Left lobe of liver (tissue), 2 donors: ENCODE measurements at places on chromosomes 11 and 22. TPM values are rescaled to one million over a fixed set of nuclear protein-coding genes. Genes with fewer than 3 reads are reported as not detected.

WNT11 gene
- total RNA-seq = 3.4 TPM

MRGPRX3 gene
- total RNA-seq = not detected

MMP27 gene
- total RNA-seq = not detected

TSPAN32 gene
- total RNA-seq = 0.35 TPM

MYRF gene
- 15.9 TPM for total RNA-seq

TMEM121B gene
- total RNA-seq = 0.10 TPM

RGL4 gene
- total RNA-seq = not detected
